ENCODE measurements at places on chromosomes 6 and 20.

DNA sequence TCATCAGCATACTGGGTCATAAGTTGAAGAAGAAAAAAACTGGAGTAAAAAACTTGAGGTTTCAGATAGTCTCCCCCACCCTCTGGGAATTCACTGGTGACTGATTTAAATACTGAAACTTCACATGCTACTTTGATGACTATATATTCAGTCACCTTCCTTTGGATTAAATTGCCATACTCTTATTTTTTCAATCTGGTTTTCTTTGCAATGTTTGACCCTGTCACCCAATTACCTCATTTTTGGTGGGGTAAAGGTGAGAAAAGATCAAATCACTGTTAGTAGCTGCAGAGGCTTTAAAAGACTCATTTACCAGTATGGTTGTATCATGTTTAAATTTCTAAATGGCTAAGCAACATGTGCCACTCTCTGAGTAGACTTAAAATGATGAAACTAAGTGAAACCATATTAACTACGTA is 862.7 kb upstream of the FLRT3 start:
- DNase-seq = no peak

DNA sequence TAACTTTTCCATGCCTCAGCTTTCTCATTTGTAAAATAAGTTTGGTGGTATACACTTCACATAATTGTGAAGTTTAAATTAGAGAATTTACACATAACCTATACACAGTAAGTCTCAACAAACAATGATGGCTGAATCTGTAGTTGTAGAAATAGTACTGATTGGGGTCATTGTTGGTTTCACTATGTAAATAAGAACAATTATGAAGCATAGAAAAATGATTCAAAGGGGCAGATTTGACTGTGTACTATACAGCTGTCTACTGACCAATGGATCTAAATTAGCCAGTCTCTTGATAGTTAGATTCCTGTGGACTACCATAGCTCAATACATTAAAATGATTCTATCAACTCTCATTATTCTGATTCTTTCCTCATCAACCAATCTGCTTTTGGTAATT is 181.1 kb upstream of the STXBP5 start:
- no peak for DNase-seq

GRCh38 chr6:152124429-152125074 is 317.1 kb downstream of the ESR1 start:
- peak; percentile 61 for DNase-seq

GRCh38 chr6:160069050-160069454 is 52.6 kb upstream of the SLC22A1 start:
- no peak for DNase-seq

GRCh38 chr6:169111203-169111602 is 142.4 kb downstream of the THBS2 start:
- no peak for DNase-seq

DNA sequence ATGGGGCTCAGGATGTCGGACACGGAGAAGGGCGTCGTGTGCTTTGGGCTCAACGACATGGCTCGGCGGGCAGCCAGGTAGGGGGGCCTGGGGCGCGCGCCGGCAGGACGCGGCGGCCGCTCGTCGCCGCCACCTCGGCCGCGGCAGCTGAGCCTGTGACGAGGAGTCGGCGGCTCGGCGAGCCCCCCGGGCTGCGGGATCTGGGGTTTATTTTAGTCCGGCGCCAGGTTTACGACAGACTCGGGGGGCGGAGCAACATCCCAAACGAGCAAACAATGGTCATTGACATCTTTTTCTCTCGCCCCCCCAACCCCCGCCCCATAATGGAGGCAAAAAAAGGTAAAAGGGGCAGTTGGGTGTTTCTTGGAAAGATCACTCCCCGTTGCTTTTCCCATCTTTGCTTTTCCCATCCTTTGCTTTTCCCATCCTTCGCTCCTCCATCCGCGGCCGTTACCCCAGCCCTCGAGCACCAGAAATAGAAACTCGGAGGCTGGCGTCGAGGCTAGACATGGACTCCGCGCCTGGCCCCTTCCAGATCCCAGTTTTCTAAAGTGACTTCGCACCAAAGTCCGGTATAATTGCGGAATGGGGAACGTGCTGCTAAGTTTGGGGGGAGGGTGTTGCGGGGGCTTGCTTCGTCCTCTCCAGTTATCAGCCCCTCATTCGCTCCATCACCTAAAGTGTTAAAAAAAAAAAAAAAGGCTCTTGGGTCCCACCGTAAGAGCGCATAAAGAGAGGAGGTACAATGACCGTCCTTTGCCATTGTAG is at the start of gene NKX2-4:
TSS of gene NKX2-4 (minus strand) at position 186 of the 768 bp plus-strand sequence. CDS start at position 59, 127 bp downstream.
- DNase-seq = no peak

- DNase-seq = no peak
Observed at GRCh38 chr6:162226803-162227202, 500.8 kb downstream of the PRKN start.

DNA sequence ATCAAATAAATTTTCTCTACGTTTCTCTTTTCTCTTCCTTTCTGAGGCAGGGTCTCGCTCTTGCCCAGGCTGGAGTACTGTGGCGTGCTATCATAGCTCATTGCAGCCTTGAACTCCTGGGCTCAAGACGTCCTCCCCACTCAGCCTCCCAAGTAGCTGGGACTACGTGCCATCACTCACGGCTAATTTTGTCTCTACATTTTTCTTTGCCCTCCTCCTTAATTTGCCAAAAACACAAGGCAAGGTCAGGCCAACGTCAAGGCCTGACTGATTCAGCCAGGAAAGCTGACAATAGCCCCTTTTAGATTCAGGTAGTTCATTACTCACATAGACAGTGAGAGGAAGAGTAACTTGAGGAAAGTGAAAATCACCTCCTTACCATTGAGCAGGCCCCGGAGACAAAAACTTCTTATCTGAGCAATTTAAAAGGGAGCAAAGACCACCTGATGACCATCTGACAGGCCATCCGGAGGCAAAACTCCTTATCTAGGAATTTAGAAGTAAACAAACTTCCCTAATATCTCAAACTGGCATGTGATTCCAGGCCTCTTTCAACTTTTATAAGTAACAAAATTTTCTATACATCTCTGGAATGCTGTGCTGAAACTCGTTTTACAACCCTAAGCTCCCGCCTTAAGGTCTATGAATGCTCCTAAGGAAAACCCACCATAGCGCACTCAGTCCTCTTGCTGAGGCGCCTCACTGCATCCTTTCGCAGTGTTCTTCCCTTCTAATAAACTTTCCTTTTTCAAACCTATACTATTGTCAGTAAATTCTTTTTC is 42.1 kb upstream of the SRPK1 start:
- DNase-seq = no peak

Measured in RPMI7951 (cell line).